ENCODE measurements at places on chromosomes 4 and X.

DNA sequence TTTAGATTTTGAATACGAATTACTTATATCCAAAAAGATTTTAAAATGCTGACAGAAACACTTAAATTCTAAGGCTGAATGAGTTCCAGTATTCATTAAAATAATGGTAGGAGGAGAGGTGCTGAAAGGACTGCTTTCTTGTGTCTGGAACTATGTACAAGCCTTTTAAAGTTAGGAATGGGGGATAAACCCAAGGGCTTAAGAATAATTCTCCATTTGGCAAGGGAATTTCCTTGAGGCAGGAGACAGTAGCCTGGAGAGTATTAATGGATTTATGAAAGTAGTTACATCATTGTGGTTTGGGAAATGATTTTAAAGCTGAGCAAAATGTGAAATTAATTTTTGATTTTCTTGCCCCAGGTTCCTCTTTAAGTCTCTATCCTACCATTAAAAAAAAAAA lies 266.5 kb upstream of the KCNIP4 start:
- DNase-seq = no peak

DNA sequence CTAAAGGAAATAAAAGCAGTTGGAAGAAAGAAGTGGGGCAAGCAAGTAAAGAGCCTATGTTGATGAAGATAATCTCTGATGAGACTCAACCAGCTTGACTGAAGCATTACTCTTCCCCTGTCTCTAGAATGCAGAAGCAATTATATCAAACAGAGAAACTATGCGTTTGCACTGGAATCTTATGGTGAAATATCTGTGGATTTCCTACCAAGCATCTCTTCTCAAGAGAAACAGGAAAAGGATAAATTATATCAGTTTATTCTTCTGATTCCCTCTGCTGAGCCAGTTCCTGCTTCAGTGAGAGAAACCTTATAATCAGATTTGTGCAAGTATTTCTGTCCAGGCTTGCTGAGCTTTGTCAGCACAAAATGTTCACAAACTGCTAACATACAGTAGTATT lies 316.7 kb upstream of the SLC7A11 start:
- DNase-seq = no peak

DNA sequence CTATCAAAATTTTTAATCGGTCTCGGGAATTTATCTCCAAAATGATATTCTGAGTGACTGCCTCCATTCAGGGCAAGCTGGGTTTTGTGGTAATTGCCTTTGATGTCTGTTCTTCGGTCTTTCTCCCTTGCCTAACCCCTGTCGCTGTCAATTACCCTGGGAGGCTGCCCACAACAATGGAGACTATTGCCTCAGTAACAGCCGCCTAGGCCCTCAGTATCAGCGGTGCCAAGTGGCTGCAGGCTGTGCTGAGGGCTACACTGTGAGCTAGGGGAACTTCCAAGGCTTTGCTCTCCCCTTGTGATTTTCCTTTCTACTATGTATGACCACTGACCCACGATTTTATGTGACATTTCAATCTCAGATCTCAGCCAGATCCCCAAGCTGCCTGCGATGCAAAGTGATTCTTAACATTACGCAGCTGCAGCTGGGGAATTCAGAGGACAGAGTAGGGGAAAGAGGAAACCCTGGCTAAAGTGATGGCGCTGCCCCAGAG lies 36.3 kb upstream of the REST start:
- peak; percentile 9 for DNase-seq

DNA sequence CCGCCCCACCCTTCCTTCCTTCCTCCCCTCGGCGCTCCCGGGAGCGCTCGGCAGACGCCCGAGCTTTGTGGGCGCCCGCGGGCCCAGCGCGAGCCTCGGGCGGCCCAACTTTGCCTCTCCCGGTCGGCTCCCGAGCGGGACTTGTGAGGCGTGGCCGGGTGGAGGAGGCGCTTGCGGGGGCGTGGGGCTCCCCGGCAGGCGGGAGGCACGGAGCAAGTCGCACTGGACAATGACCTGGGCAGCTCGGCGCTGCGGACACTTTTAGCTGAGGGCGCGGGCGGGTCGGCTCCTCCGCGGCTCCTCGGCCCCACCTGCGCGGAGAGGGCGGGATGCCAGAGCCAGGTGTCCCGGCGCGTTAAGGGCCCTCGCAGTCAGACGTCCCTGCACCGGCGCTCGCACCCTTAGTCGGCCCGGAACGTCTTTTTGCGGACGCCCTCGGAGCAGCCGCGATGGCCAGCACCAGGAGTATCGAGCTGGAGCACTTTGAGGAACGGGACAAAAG lies 385 bp downstream of the DCLK2 start:
- DNase-seq = no peak

All from hypothalamus (tissue), 51 donors.